ENCODE measurements at places on chromosomes 1 and 21.

DNA sequence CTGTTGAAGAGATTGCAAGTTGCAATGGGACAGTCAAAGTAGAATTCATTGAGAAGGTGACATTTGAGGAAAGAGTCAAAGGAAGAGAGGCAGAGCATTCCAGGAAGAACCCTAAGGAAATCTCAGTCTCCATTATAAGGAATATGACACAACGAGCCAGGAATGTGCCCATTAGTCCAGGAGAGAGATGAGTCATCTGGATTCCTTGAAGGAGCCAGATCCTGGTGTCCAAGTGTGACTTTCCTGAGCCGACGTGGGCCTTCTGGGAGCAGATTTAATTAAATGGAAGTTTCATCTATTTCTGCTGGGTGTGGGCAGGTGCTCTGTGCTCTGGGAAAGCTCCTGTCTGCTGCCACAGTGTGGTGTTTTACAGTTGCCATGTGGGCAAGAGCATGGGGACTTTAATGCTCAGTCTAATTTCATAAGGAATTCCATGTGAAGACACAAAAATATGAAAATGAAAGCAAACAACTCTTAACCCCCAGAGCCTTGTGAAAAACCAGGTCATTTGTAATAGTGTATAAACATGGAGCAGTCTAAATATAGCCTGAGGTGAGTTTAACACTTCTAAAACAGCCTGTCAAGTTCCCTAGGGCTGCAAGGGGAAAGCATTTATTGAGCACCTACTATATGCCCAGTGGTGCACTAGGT is 111.4 kb upstream of the ARTN start:
- no peak for DNase-seq

DNA sequence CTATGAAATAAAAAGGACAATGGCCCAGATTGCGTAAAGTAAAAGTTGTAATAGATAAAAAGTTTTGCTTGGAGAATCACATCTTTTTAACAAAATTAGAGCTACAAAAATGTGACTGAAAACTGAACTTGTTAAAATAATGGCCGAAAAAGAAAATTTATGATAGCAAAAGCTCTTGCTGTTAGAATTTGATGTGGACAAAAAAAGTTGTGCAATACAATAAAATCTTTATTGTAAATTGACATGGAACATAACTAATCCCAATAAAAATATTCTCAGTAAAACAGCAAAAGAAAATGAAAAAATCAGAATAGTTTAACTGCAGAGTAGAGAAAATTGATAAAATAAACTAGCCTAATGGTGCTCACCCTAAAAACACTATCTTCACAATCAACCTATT is 11.4 kb upstream of the CAMSAP2 start:
- no peak for DNase-seq

DNA sequence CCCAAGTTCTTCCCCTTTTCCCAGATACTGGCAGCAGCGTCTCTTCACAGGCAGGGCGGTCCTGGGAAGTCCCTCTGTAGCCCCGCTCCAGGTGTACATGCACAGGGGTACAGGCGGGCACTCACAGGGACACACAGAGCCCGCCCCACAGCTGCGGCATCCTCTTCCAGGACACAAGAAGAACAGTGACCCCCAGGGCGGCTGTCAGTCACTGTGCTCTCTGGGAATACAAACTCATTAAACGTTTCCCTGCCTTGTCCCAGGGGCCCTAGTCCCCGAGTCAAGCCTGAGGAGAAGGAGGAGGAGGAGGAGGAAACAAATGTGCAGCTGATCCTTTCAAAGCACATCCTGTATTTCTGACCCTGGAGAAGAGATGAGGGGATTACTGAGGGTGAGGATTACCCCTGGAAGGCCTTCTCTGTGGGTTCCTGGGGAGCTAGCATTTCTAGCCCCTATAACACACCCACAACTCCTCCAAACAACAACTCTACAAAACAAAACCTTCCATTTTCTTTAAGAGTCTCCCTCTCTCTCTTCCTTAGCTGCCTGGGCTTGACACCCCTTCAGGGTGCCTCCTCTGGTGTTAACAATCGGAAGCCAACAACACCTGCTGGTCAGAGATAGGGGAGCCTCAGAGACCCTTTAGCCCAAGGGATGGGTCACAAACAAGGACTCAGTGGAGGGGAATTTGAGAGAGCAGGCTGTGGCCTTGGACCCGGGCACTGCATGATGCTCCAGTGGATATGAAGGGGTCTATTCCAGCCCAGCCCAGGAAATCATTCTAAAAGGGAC is 28.4 kb upstream of the DMBX1 start:
- no peak for DNase-seq

DNA sequence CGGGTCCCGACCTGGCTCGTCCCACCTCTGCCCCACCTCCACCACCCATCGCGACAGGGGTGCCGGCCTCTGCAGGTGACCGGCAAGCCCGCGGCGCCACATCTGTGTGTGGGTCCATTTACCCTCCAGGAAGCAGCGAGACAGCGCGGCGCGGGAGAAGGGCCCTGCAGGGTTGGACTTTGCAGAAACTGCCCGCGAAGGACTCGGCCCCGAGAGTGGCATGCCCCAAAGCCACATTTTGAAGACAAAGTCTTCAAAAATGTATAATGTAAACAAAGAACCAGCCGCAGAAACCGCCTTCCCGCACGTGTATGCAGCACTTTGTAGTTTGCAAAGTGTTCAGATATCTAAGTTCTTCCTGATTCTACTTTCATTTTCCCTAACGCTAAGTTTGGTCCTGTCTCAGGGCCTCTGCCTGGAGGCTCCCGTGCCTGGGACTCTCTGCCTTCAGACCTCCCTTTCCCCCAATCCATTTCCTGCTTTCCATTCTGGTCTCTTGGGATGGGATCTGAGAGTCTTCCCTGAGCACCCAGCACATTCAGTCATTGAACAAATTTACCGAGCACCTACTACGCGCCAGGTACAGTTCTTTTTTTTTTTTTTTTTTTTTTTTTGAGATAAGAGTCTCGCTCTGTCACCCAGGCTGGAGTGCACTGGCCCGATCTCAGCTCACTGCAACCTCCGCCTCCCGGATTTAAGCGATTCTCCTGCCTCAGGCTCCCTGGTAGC is 524 bp upstream of the TMCO4 start:
- peak; percentile 57 for DNase-seq

GRCh38 chr1:112544751-112545150 is 36.0 kb downstream of the WNT2B start:
- no peak for DNase-seq

GRCh38 chr1:93180723-93181613 is at the start of gene CCDC18:
CCDC18 (plus strand) TSS chr1:93180724; CDS start chr1:93183362, 2,638 bp downstream.
- peak; percentile 58 for DNase-seq

DNA sequence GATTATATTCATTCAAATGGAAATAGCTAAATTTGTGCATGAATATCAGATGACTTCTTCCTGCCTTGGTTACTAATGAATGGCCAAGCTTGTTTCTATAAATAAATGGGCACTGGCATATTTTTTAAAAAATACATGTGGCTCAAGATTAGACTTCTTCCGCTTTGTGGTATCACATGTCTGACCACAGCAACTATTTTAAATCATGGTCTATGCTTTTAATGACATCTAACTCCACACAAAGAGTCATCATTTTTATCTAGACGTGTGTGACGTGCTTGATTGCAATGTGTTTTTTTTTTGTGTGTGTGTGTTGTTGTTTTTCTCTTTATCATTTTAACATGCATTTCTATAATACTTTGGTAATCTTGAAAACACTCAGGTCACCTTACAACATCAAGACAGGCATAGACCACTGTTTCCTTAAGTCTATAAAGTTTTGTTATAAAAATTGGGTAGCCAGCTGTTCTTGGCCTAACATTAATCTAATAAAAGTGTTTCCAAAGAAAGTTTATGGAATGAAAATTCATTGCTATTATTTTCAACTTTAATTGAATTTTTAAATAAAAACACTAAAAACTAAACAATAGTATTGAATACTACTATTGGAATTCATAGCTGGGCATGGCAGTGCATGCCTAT is 29.5 kb downstream of the RGS1 start:
- no peak for DNase-seq

DNA sequence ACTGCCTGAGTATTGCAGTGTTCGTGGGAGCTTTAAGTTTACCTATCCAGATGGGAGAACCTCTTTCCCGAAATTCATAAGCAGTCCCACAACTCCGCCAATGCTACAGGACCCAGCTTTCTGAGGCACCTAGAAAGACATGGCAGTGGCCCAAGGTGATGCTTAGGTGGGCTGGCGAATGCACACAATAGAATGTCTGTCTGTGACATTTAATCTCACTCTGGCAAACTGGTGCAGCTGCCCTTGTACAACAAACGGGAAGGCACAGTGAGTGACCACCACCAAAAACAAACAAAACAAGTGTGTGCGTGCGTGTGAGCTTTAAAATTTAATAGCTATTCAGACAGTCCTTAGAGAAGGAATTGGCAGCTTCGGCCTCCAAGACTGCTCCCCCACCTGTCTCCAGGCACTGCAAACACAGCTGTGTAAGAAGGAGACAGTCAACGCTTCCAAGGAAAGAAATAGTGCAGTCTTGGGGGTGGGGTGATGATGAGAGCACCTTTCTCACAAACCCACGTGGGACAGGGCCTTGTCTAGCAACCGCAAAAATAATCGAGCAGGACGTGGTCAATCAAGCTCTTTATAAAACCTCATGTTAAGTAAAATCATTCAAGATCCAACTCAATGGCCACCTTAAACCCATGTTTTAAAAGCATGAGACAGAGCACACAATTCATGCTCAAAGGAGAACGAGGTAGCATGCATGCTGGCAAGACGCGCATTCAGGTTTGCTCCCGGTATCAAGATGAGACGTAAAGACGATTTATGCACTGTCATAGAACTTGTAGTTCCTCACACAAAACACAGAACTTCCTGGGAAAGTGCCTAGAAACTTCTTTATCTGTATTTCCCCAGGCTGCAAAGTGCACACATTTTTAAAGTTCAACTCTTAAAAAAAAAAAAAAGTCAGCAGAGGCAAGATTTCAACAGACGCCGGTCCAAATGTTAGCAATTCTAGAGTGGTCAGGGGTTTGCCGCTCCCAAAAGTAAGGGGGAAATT is 84.1 kb downstream of the TM2D1 start:
- no peak for DNase-seq

- no peak for DNase-seq
Measured at GRCh38 chr1:119910618-119911017, 14.3 kb upstream of the ADAM30 start.

- no peak for DNase-seq
Measured at GRCh38 chr1:1360506-1361169, 2.3 kb upstream of the MXRA8 start.

DNA sequence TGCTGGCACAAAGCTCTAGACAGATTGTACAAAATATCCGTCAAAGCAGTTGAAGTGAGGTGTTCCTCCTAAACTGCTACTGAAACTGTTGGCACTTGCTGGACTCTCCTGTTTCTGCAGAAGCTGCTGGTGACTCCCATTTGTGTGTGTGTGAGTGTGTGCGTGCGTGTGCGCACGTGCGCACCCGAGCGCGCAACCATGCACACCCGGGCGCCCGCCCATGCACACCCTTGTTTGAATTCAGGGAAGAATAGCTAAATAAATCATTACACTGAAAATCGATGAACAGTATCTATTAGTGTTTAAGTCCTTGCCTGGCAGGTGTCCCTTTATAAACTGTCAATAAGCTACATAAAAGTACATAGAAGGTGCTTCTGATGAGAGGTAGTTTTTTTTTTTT is 156.4 kb upstream of the B3GALT2 start:
- no peak for DNase-seq

DNA sequence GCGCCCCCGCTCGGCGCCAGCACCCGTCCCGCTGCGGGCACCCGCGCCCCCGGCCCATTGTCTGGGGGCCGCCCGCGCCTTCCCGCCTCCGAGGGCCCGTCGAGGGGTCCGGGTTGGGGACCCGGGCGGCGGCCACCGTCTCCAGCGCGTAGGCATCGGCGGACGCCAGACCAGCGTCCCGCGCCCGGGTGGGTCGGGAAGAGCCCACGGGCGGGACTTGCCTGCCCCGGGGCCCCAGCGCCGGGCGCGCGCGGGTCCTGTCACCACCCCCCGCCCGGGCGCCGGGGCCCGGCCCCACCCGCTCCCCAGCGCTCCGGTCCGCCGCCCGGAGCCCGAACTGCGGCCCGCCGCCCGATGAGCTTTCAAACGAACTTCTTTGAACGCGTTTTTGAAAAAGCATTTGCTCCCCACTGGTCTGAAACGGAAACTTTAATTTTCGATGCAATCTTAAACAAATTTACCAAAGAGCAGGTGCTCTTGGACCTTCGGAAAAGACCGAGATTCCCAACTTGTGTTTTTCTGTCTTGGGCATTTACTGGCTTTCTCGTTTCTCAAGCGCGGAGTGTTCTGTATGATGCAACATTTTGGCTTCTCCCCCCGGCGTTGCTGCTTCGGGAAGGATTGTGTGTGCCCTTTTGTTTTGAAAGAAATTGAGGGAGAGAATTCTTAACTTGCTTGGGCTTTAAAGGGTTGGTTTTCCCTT is 615 bp downstream of the CLIC4 start:
- peak; percentile 38 for DNase-seq

DNA sequence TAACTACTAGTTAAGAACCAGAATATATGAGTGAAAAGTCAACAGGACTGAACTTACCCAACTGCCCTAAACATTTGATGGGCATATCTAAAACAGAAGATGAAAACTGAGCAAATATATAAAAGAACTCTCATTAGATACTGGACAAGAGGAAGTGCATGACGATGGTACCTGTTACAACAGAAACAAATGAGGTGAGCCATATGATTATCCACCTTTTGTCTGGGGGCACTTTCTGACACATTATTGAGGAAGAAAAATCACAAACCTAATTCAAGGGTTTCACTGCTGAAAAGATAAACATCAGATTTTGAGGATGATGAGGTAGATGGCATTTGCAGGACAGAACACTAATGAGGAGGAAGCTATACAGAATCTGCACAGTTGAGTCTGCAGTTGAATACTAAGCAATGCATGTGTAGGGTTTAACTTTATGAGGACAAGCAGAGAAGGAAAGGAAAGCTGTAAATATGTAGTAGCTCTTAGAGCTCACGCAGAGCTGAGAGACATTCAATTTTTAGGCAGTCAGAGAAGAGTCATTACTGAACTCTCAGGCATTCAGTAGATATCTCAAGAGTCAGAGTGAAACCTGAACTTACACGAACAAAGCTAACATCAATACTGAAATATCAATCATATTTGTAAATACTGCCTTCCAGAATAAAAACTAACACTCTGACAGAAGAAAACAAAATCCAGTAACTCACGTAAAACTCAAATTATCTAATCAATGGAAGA is 262.1 kb downstream of the AKT3 start:
- no peak for DNase-seq

- DNase-seq: no peak
Measured at GRCh38 chr1:68322096-68322495, 89.8 kb upstream of the WLS start.

DNA sequence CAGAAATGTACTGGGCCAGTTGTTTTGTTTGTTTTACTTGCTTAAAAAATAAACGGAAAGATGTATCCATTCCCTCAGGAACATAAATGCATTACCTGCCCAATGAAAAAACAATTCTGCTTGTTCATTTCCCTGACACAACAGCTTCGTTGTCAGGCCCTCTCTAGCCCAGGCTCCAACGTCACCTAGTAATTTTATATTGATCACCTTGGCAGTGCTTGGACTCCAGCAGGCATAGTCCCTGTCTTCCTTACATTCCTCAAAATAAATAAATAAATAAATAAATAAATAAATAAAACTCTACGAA is 1.2 kb downstream of the CEP170 start:
- no peak for DNase-seq
